Activated CD4-positive, alpha-beta T cell treated with anti-CD3 and anti-CD28 coated beads, Interleukin-2, amount 10 ng/mL, durations not matched to agents 7 days and 5 days (primary cell): ENCODE measurements at places on chromosomes 6 and 20. TPM values are rescaled to one million over a fixed set of nuclear protein-coding genes. Genes with fewer than 3 reads are reported as not detected.

Gene FOXS1
- not detected for total RNA-seq

Gene HLA-DMB
- 8.1 TPM for total RNA-seq

Gene TREML2
- total RNA-seq: 25.8 TPM

Gene DNAH8
- 0.07 TPM for total RNA-seq

Gene OTOR
- total RNA-seq: not detected

Gene TNNC2
- not detected for total RNA-seq

Gene ZNF318
- 14.5 TPM for total RNA-seq

Gene PTK6
- 0.71 TPM for total RNA-seq

Gene TSPO2
- total RNA-seq: not detected

Gene PDYN
- total RNA-seq: not detected

GRCh38 chr6:107750176-107750797 lies 73.8 kb downstream of the SCML4 start:
- DNase-seq: no peak

DNA sequence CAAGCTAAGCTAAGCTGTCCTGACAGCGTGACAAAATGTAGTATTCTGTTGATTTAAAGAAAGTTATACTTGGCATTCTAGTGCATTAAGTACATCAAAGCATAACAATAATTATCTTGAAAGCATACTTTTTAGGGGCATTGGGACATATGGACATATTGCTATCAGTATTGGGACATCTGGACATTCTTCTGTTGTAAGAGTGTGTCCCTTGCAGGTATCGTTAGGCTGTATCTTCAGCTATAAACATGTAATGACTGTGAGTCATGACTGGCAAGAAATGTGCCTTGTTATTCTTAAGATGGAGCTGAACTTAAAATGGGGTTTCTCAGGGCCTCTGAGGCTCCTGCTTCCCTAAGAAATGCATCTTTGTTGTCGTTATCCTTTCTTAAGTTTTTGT lies 74.3 kb downstream of the ADGB start:
- DNase-seq: no peak

DNA sequence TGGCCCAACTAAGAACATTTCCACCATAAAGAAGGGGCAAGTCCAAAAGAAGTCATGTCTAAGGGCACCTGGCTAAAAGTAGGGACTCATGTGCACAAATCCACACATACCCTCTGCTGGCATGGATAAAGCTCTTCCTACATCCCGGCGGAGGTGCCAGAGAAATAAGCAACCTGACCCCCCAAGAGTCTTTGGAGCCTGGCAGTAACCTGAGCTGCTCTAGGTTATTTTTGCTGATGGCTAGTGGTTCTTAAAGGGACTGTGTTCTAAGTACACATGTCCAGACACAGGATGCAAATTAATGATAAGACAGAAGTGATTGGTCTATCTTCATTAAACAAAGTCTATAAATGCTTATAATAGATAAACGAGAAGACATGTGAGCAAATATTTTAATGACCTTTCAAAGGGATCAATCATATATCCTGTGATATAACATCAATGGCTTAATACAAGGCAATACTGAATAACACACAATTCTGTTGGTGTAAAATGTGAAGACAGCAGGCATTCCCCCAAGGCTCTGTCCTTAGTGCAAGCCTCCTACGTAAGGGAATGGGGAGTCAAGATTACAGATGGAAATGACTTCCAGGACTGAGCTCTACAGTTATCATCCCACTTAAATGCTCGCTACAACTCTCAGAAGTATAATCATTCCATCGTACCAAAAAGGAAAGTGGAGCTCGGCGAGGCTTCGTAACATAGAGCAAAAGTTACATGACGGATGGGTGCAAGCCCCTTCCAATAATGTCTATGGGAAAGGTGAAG lies 52.5 kb downstream of the HIVEP2 start:
- no peak for DNase-seq

GRCh38 chr20:60760256-60761000 lies 491.6 kb upstream of the CDH4 start:
- DNase-seq: no peak

- DNase-seq: no peak
These were observed 208.1 kb upstream of the AGPAT4 start for GRCh38 chr6:161481786-161482516.

GRCh38 chr6:37083243-37084138 lies 78.0 kb downstream of the FGD2 start:
- no peak for DNase-seq

DNA sequence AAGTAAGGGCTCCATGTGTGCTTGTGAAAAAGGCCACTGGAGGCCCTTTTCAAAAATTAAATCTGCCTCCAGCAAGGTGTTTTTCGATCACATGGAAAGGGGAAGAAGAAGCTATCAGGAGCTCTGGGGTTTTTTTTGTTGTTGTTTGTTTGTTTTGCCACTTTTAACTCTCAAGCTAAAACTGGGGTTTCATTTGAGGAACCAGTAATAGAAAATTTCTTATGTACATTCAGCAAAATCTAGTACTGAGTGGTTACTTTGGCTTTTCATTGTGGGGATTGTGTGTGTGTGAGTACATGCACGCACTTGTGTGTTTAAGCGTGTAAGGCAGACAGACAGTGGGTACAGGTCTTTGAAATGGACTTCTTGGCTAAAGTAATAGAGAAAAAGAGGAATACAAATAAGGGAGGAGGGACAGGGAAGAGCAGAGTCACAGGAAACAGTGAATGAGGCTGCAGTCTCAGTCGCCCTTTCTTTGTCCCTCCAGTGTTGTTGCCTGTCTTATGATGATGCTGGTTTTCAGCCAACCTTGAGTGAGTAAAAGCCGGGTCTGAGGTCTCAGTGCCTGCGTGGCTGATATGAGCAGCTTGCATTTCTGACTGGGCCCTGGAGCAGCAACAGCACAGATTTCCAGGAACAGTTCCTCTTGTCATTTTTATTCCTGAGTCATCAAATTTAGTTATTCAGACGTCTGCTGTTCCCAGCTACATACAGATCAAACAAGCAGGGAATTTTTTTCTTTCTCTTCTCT lies 26.2 kb downstream of the SLC16A10 start:
- DNase-seq: no peak

DNA sequence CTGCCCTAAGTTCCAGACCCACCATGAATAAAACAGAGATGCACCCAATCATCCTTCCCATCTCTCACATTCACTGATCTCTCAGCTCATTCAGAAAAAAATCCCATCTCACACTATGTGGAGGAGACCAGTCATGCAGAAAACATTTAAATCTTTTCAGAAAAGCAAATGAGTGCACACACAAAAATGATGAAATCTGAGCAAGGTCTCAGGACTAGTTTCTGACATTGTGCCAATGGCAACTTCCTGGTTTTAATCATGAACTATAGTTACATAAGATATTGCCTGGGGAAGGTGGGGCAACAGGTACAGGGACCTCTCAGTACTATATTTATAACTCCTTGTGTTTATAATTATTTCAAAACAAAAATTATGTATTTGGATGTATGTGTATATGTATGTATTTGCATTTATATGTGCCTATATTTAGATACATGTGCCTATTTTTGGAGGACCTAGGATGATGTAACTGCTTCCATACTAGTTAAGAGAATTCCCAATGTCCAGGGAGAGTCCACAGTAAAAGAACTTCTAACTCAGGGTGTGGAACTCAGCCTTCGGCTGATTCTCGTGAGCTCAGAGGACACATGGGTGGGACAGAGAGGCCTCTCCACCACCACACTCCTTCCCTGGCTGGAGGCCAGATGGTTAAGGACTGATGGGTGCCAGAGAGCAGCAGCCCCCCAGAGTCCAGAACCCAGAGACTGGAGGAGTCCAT lies 71.7 kb upstream of the MAP3K4 start:
- DNase-seq: no peak

DNA sequence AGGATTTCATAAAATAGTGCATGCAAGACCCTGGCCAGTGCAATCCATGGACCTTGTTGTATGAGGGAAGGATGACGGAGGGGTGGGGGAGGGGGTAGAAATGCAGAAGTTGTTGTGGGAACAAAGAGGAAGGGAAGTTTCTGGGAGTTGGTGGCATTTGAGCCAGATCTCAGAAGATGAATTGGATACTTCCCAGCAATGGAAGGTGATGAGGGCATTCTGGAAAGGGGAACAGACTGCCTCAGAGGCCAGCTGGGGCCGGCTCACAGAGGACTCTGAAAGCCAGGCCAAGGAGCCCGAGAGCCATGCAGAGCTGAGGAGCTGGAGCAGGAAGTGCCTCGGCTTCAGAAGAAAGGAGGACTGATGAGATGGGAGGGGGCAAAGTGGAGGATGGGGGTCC lies 2.7 kb downstream of the TMEM74B start:
- no peak for DNase-seq

DNA sequence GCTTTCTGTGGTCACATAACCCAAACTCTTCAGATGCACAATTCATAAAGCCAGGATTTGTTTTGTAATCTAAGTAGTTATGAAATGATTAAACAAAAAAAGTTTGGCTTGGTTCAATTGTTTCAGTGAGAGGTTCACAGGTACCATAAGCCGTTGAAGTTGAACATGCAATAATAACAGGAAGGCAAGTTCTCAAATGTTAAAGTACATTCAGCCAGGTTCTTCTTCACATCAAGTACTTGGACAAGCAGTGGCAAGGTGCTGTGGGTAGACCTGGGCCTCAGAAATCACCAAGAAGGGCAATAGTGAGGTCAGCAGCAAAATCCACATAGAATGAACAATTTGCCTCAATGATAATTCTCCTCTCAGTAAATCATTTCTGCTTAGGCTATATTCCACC lies 175.5 kb downstream of the EPM2A start:
- no peak for DNase-seq

DNA sequence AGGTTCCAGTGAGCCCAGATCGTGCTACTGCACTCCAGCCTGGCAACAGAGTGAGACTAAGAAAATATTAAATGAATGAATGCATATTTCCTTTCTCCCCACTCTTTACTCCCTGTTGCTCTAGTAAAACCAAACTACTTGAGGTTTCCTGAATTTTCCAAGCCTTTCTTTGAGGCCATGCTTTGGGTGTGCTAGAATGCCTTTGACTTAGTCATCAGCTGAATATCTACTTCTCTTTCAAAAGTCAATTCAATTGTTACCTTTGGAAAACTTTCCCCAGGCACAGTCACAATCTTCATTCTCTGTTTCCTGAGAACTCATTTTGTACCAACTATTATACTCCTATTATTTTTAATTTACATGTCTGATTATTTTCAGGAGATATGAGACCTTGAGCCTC lies 27.5 kb upstream of the CEP85L start:
- no peak for DNase-seq

GRCh38 chr6:123515715-123516114 lies 121.0 kb downstream of the TRDN start:
- DNase-seq: no peak

DNA sequence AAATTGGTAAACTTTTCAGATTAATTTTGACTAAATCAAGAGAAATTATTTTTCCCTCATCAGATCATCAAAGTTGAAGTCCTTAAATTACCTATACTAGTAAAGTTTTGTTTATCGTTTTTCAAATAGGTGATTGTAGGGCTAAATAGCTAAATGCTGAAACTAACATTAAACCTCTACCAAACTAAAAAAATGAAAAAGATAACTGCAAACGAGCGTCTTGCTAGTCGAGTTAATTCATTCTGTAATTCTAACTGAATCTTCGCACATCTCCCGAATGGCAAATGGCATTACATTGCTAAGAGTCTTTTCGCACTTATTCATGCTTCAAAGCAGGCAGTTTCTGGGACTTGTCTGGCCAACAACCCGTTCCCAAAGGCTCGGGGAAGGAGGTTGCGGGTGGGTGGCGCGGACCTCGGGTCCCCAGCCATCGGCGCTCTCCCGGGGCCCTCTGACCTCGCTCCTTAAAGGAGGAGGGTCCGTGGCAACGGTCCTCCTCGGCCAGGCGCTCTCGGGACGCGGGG lies 43.8 kb downstream of the POPDC3 start:
- DNase-seq: no peak
